Thyroid gland (tissue), 4 donors: ENCODE measurements at places on chromosomes 6 and 20. TPM values are rescaled to one million over a fixed set of nuclear protein-coding genes. Genes with fewer than 3 reads are reported as not detected.

Gene SNAP91
- 2.0 TPM for total RNA-seq

DNA sequence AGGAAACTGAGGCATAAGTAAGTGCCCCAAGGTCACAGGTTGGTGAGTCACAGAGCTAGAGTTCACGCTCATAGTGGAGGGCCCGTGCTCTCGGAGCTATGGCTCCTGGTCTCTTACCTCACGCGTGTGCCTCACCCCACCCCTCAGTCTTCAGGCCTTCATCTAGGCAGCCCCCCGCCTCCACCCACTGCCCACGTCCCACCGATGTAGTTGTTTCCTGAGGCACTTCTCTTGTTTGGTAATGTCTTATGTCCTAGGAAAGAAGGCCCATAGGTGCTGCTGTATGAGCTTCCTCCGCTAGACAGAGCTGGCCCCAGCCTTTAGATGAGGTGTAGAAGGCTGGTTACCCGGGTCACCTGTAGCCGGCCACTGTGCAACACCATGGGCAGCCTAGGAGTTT lies 5.1 kb downstream of the RIPK1 start:
- H3K4me3 ChIP-seq = no peak overlapping the region
- H3K27me3 ChIP-seq = no peaks in the 10 kb centered on the region
- no peak overlapping the region for H3K27ac ChIP-seq
- H3K4me1 ChIP-seq = peaks cover 36% of the 10 kb centered on the region

DNA sequence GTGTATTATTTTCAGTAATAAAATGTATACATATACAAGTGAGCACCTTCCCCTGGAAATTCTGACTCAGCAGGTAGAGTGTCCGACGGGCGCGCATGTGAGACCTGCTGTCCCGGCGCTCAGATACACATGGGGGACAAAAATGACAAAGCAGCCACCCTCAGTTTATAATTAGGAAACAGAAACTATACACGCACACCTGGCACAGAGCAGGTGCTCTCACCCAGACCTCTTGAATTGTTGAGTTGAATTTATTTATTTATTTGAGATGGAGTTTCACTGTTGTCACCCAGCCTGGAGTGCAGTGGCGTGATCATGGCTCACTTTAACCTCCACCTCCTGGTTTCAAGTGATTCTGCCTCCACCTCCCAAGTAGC lies 180.4 kb downstream of the ZDHHC14 start:
- H3K27me3 ChIP-seq = no peaks in the 10 kb centered on the region
- no peak overlapping the region for H3K27ac ChIP-seq
- no peaks in the 10 kb centered on the region for H3K36me3 ChIP-seq
- no peak overlapping the region for H3K4me3 ChIP-seq

GRCh38 chr6:79280756-79281155 lies 46.3 kb upstream of the HMGN3 start:
- H3K4me1 ChIP-seq = no peaks in the 10 kb centered on the region
- DNase-seq = no peak
- H3K27me3 ChIP-seq = no peaks in the 10 kb centered on the region
- H3K4me3 ChIP-seq = no peak overlapping the region
- H3K27ac ChIP-seq = no peak overlapping the region
- no peaks in the 10 kb centered on the region for H3K36me3 ChIP-seq

DNA sequence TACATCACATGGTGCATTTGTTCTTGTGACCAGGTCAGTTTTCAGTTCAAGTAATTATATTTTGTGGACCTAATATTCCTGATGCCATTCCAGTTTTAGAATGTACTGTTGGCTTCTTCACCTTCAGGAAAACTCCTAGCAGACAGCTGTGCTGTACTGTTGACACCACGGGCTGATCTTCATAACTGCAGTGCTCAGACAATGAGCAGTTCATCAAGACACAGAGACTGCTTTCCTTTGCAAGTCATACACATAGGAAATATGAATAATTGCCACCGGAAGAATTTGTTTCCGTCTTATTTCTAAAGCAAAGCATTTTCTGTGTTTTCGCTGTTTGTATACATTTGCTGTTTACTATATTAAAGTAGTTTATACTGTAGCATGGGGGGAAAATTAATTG lies 89.8 kb downstream of the C6orf118 start:
- no peaks in the 10 kb centered on the region for H3K36me3 ChIP-seq
- no peaks in the 10 kb centered on the region for H3K27me3 ChIP-seq
- H3K4me1 ChIP-seq = no peaks in the 10 kb centered on the region
- H3K4me3 ChIP-seq = no peak overlapping the region
- DNase-seq = no peak
- H3K27ac ChIP-seq = no peak overlapping the region
